CD4-positive, alpha-beta memory T cell (primary cell): ENCODE measurements at places on chromosomes 16 and 17.

DNA sequence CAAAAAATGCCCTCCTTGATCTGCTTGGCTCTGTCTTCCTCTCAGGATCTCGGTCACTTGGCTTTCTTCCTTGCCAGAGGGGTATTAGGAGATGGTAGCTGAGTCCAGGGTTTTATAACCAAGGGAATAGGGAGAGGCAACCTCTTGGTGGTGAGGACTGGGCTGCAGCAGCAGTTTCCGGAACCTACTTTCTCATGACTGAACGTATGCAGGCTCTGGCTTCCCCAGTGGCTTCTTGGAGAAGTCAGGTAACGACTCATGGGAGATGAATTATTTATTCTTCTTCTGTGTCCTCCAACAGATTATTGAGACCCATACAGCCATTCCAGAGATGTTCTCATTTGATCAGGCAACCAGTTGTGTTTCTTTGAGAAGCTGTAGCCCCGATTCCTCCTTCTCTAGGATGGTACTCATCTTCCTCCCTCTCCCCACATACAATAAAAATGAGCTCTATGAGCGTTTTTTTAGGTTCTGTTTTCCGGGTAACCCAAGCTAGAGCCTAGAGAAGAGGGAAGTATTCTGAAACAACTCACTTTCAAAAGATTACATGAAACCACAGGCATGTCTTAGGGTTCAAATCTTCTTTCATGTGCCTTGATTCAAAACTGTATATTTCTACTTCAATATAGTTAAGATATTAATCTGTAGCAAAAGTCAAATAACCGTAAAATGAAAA is 22.3 kb upstream of the DHX40 start:
- DNase-seq: no peak

DNA sequence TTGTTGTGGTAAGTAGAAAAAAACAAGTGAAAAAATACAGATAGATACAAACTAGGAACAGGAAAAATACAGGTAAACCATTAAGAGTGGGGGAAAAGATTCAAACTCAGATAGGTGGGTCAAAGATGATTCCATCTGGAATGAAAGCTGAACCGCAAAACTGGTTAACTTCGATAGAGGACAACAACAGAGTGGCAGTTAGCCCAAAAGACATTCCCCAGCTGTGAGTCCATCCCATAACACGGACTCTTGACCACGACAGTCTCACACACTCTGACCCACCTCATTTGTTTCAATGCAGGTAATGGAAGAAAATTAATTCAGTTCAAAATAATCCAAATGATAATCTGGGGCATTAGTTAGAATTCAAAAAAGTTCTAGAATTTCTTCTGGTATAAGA is 13.5 kb downstream of the ELAC2 start:
- no peak for DNase-seq

DNA sequence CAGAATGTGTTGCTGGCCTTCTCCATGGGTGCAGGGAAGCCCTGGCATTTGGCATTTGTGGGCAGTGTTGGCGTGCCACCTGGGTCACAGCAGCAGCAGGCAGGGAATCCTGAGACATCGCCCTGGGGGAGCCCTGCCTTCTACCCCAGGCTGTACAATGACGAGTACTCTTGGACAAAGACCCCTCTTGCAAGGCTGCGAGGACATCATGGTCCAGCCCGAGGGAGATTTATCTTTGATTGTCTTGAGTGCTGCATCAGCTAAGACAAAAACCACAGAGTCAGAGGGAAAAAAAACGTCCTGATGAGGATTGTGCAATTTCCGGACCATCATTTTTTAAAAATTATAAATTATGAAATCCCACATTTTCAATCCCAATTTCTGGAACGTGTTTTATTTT is 3.7 kb downstream of the CRISPLD2 start:
- DNase-seq: no peak

GRCh38 chr16:68487669-68488068 is 39.4 kb upstream of the SMPD3 start:
- DNase-seq: no peak

DNA sequence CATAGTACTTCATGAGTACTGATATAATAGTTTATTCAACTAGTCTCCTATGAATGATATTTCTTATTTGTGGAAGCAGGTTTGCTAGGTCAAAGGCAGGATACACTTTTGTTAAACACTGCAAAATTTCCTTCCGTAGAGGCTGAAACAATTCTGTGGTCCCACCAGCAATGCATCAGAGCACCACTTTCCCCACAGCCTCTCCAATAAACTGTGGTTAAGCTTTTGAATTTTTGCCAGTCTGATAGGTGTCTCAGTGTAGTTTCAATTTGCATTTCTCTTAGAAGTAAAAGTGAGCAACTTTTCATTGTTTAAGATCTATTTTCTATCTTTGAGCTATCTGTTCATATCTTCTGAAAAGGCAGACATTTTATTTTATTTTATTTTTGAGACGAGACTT is 36.4 kb upstream of the CORO6 start:
- DNase-seq: no peak

- DNase-seq: no peak
These were observed 38.6 kb downstream of the ARHGAP27 start for GRCh38 chr17:45394091-45394490.

- DNase-seq: no peak
These were observed 335 bp downstream of the TMEM11 start for GRCh38 chr17:21213638-21214014.

DNA sequence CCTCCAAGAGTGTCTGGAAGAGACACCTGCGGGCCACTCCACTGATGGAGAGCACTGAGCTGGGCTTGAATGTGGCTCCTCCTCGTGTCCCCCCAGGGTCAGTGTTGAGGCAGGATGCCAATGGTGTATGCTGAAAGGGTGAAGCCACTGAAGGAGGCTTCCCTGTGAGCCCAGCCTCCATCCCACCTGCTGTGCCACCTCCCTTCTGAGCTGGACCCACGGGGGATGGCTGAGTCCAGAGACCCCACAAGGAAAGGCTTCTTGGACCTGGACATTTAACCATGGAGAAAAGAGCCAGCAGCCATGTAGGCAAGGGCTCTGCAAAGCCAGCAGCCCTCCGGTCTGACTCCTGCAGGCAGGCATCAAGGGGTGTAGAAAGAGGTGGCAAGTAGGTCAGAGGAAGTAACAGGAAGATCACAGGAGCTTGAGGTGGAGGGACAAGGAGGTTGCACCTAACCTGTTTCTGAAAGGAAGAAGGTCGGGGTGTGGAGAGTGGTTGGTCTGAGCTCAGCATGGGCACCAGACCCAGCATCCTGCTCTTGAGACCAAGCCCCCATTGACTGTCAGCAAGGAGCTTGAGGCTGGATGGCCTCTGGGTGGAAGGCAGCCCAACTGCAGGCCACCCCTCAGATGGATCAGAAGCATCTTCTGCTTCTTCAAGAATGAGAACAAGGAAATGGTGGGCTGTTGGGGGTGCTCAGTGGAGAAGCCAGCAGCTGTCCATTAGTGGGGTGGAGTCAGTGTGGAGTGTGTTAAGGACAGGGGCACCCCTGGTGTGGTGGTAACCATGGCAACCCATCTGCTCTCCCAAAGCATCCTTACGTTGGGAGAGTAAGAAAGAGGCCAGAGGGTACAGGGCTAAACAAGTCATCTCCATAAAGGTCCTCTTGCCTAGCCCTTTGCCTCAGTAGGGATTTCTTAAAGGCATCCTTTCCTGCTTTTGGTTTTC is 80.7 kb downstream of the PLD6 start:
- DNase-seq: peak; percentile 75

- no peak for DNase-seq
These were observed 746 bp downstream of the GNAO1 start for GRCh38 chr16:56191835-56192634.

GRCh38 chr17:74530831-74531150 is 484 bp downstream of the CD300LB start:
- DNase-seq: no peak

GRCh38 chr16:2244926-2245795 is 6.2 kb downstream of the ECI1 start:
- DNase-seq: no peak

DNA sequence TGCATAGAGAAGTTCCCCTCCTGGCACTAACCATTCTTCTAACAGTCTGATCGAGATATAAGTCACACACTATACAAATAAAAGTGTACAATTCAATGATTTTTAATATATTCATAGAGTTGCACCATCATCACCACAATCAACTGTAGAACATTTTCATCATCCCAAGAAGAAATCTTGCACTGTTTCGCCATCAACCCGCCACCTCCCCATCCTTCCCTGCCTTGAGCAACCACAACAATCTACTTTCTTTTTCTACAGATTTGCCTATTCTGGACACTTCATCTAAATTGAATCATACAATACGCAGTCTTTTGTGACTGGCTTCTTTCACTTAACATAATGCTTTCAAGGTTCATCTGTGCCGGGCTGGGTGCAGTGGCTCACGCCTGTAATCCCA is 33.0 kb upstream of the GUCY2D start:
- no peak for DNase-seq

- no peak for DNase-seq
These were observed 27.9 kb downstream of the CACNA1H start for GRCh38 chr16:1180549-1181403.

- DNase-seq: no peak
These were observed 9.0 kb upstream of the CD300C start for GRCh38 chr17:74554909-74555308.

- DNase-seq: no peak
These were observed 100.2 kb downstream of the KATNIP start for GRCh38 chr16:27650073-27650701.

- DNase-seq: no peak
These were observed 7.1 kb upstream of the BAHCC1 start for GRCh38 chr17:81388091-81388611.

DNA sequence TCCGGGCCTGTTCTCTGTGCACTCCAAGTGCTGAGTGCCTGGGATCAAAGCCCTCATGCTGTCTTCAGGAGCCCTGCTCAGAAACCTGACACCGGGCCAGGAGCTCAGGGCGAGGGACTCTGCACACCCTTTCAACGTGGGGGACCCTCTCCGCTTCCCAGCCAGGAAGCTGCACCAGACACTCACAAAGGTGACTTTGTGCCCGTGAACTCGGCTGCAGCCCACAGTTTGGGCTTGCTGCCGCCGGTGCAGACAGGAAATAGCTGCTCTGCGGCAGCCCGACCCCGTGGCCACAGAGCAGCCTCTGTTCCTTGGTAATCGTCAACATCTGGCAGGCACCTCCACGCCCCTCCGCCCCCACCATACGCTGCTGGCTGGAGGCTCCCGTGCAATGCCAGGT is 93.4 kb upstream of the METRNL start:
- DNase-seq: peak; percentile 55

DNA sequence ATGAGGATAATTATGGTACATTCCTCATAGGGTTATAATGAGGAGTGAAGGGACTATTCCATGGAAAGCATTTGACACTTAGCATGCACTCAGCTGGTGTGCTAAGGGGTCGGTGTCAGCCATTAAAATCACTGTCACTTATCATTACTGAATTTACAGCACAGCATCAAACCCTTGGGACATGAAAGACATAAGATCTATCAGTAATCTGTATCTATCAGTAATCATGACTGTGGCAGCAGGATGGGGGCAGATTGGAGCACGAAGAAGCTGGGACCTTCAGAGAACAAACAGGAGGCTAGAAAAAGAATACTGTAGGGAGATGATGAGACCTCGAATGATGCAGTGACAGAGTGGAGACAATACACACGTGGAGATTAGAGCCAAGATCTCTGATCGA is 73.5 kb upstream of the CLEC3A start:
- no peak for DNase-seq

GRCh38 chr17:75896415-75897159 is at the start of gene TRIM65:
TSS of gene TRIM65 (minus strand) at chr17:75896951. CDS start at chr17:75896937, 14 bp downstream.
- DNase-seq: peak; percentile 79

GRCh38 chr17:75124041-75124818 is 7.3 kb downstream of the NT5C start:
- DNase-seq: peak; percentile 79

GRCh38 chr17:28239271-28239624 is 79.8 kb upstream of the TMEM97 start:
- DNase-seq: no peak

DNA sequence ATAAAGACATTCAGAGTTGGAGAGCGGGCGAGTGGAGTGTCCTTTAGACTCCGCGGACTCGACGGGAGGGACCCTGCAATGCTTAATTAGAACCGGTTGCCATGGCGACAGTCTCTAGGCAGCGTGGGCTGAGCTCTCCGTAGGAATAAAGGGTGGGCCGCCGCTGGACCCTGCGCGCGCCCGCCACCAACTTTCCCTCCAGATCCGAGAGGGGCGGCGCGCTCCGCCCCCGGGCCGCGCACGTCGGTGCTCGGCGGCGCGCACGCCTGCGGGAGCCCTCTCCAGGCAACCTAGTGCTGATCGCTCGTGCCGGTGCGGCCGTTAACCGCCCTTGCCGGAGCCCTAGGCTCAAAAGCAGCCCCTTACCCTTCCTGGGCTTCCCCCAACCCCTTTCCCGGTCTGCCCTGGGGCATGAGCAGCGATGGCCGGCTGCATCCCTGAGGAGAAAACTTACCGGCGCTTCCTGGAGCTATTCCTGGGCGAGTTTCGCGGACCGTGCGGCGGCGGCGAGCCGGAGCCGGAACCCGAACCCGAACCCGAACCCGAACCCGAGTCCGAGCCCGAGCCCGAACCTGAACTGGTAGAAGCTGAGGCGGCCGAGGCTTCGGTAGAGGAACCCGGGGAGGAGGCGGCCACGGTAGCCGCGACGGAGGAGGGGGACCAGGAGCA is at the start of gene PPM1E:
Gene PPM1E, plus strand, starts transcription at position 278 of the 669 bp plus-strand sequence.
- DNase-seq: peak; percentile 41

DNA sequence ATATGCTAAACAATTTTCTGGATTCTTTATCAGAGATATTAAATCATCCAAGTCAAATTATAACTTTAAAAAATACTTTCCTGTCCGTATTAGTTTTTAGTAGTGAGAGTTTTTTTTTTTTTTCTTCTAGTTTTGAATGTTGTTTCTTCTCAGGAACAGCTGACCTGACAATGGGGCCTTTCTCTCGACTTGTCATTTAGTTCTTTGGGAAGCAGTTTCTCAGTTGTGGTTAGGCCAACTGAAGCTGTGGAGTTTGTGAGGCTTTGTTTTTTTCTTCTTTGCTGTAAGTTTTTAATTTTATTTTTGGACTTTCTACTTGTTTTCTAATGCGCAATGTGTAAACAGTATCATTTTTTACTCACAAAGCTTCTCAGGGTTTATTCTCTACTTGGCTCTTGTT is 140.8 kb downstream of the FTO start:
- no peak for DNase-seq

GRCh38 chr16:5826332-5826731 is 728.7 kb upstream of the EEF2KMT start:
- no peak for DNase-seq

- DNase-seq: no peak
These were observed 307.6 kb downstream of the ZFHX3 start for GRCh38 chr16:72740347-72740746.

GRCh38 chr16:71777329-71777728 is 31.3 kb downstream of the AP1G1 start:
- DNase-seq: no peak

DNA sequence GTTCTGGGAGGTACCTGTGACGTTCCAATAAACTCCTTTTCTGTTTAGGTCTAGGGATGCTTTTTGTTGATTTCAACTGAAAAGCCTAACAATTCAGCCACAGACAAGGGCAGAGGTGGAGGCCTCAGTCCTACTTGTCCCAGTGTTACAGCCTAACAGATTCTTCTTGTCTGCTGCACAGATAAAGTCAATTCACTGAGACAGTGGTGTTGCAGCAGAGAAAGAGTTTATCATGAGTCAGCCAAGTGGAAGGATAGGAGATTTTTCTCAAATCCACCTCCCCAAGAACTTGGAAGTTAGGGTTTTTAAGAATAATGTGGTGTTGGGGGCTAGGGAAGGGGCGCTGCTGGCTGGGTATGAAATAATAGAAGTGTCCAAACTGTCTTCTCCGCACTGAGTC is 10.8 kb upstream of the TNFSF12 start:
- DNase-seq: no peak
